NCI-H1417 treated with DMSO at 0.1 percent for 48 hours (cell line): ENCODE measurements at places on chromosomes 1 and 21.

- DNase-seq = no peak
Measured at GRCh38 chr1:163744301-163744887, 422.6 kb downstream of the NUF2 start.

DNA sequence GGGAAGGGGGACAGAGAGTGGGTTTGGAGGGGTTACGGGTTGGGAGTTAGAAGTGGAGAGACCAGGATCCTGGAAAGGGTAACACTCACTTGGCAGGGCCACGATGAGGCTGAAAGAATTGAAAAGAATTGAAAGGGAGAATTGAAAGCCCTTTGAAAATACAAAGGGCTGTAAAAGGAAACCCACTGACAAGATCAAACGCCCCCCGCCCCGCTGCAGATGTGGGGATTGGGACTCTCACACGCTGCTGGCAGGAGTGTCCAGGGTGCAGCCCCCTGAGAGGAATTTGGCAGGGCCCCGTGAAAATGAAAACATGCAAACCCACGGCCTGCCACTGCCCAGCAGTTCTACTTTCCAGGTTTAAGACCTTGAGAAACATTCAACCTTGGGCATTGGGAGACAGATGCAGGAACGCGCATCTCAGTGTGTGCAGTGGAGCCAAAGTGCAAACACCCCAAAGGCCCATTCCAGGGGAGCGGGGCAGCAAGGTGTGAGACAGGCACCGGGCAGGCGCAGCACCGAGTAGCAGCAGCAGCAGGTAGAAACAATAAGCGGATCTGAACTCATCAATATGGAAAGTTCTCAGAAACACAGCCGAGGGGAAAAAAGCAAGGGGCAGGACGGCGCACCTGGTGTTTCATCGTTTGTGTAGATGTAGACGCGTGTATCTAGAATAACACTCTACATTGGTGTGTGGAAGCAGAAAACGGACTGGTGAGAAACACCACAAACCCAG lies 8.3 kb upstream of the TNFRSF1B start:
- no peak for DNase-seq

DNA sequence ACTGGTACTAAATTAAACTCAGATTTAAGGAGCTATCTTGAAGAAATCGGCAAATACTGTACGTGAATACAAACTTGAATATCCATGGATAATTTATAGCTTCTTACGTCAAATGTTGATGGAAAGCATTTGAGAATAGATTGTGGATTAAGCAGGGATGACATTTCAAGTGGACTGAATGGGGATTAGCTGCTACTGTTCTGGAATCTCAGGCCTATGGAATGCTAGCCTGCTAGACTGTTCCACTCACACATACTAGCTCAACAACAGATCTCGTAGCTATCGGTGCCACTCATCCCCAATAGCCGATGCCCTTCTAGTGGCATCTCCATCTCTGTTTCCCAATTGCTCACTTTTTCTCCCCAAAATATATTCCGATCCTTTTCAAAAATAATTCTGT lies 62.0 kb upstream of the USP25 start:
- no peak for DNase-seq

DNA sequence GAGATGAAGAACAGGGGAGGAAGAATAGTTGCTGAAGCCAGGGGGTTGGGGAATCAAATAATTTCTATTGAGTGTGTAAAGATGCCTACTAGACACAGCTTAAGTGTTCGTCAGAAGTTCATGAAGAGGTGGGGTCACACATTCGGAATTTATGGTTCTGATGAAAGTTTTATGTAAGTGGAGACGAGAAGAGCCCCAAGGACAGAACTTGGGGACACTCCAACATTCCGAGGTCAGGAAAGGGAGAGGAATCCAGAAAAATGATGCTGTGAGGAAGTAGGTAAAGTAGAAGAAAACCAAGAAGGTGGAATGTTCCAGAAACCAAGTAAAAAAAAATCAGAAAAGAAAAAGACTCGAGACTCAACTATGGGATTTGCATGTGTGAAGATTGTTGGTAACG lies 272.5 kb downstream of the SIPA1L2 start:
- DNase-seq = no peak

GRCh38 chr1:106225403-106225802 lies 831.1 kb upstream of the PRMT6 start:
- no peak for DNase-seq

DNA sequence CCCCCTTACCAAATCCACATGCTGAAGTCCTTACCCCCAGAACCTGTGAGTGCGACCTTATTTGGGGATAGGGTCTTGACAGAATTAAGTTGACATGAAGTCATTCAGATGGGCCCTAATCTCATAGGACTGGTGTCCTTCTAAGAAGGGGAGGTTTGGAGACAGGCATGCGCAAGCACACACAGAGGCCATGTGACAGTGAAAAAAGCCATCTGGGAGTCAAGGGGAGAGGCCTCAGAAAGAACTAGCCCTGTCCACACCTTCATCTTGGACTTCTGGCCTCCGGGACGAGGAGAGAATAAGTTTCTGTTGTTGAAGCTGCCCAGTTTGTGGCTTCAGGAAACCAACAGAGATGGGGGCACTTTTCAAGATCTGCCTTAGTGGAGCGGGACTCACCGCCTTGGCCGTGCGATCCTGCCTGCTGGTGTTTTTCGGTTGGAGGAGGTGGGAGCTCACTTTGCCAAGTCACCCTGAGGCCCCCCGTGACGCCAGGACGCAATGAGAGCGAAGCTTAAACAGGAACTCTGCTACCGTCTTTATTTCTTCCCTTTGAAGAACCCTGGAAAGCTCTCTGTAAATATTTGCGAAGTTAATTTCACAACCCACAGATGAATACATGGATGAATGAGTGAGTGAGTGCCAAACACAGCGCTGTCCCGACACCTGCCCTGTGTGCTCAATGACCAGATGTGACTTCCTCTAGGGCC lies 42.5 kb upstream of the C1orf174 start:
- DNase-seq = peak; percentile 61

GRCh38 chr21:45875881-45876280 lies 105.7 kb upstream of the COL6A1 start:
- no peak for DNase-seq

- DNase-seq = no peak
Measured at GRCh38 chr1:43359696-43360095, 915 bp downstream of the CDC20 start.

DNA sequence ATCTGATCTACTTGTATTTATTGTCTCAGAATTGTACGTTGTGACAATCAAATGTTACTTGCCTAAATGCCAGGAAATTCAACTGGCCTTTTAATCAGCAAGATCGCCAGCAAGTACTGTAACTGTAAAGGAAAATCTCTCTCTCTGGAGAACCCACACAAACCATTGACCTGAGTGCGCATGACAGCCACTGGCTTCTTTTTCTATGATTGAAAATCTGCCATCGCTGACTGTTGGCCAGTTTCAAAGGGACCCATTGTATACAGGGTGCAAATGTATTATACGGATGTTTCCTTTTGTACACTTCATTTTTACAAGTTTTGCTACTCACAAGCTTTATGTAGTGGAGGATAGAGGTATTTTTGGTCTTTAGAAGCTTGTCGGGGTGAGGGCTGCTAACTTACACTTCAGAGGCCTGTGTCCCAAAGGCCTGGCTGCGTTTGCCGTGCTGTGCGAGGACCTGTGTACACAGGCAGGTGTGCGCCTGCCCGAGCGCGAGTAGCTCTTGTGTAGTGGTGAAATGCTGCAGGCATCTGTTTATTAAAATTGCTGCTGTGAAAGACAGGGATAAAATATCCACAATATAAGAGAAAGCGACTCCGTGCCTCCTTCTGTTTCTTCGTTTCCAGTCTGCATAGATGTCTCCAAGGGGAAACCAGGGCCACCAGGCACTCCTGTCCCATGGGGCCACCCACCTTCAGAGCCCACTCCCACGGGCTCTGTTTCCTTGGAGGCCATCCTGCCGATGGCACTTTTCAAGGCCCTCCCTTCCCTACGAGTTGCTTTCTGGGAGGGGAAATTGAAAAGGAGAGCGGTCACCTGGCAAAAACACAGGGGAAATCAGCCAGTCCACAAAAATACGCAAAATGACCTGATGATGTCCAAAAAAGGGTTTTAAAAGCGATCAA lies 25.3 kb upstream of the TRAPPC10 start:
- DNase-seq = no peak

DNA sequence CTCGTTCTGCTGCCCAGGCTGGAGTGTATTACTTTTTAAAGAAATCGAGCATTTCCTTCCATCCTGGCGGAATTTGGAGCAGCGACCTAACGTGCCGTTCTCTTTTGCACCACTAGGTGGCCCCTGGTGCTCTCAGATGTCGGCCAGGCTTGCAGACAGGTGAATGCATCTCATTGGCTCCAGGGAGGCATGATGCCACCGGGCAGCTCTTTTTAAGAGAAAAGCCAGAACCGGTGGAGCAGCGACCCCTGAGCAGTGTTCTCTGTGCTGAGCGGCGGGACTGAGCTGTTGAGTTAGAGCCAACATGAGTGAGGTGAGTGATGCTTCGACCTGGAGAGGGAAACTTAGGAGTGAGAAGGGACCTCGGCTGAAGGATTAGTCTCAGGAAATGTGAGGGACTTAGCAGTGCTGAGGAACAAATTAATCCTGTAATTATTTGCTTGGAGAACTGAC lies at the start of gene PCP4:
Gene PCP4, plus strand, starts transcription at position 241 of the 453 bp plus-strand sequence. Its CDS starts 64 bp downstream, at position 305.
- peak; percentile 66 for DNase-seq

- no peak for DNase-seq
Measured at GRCh38 chr1:153805042-153805745, 30.0 kb downstream of the SLC27A3 start.

DNA sequence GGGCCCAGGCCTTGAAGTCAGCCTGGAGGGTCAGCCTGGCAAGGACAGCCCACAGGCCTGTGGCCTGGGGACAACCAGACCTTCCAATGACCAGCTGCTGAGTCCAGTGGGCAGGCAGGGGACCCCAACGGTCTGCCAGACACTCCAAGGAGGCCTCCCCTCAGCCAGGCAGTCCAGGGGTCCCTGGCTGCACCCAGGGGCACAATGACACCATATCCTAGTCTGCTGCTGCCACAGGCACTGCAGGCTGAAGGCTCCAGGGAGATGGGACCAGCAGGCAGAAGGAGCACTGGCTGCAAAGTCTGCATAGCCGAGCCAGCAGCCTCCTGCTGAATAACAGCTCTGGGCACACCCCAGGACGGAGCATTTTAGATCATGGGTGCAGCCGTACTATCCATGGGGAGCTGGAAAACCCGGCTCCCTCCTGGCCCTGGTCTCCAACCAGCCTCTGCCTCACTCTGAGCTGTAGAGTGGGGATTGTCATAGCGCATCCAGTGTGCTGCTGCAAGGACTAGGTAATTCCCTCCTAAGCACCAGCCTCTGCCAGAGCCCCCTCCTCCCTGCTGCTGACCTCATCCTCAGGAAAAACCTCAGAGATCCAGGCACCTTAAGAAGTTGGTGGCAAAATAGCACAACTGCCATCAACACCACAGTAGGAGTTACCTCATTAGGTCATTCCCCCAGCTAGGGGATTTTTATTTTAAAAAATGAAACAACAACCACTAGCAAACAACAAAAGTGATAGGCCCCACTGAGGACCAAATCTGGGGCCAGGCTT lies 4.8 kb upstream of the LAPTM5 start:
- DNase-seq = no peak

GRCh38 chr1:21670059-21670881 lies 1.1 kb upstream of the RAP1GAP start:
- DNase-seq = no peak

GRCh38 chr1:107941531-107941930 lies 23.4 kb downstream of the VAV3 start:
- DNase-seq = no peak

- DNase-seq = no peak
Measured at GRCh38 chr1:219434285-219434922, 178.5 kb downstream of the ZC3H11B start.

DNA sequence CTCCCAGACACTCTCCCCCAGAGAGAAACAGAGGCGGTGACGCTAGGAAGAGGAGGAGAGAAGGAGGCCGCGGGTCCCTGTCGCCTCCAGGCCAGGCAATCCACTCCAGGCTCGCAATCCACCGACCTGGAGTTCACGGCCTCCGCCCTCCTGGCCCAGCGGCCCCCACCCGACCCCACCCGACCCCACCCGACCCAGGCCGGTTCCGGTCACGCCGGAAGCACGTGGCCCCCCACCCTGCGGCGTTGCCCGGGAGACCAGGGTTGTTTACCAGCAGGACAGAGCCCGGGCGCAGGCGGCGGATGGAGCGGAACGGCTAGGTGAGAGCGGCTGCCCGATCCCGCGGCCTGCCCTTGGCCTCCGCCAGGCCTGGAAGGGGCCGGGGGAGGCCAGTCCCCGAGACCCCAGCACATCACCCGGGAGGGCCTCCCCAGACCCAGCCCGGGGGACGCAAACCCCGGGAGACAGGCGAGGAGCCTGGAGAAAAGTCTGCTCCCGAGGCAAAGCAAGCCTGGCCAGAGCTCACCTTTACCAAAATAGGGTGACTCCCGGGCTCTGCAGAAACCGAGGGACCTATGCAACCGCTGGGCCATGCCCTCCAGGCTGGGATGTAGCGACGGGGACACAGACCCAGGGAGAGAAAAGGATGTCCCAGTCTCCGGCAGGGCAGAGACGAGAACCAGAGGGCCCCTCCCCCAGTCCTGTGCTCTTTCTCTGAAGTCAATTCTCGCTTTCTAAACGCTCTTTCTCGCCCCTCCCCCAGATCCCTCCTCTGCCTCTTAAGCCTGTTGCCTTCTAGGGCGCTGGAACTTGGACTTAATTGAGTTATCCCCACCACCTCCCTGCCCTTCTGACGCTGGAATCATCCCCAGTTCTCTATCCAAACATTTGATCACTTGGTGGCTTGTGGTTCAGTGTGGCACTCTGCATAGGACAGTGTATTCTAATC lies at the start of the genes PLA2G2C and UBXN10:
Gene PLA2G2C, minus strand, starts transcription at position 685 of the 949 bp plus-strand sequence. CDS start 9,155 bp downstream, outside the sequence.
Gene UBXN10, plus strand, starts transcription at position 263 of the 949 bp plus-strand sequence. CDS start 4,466 bp downstream, outside the sequence.
- DNase-seq = no peak

- no peak for DNase-seq
Measured at GRCh38 chr1:70358921-70359564, 4.5 kb upstream of the ANKRD13C start.

- no peak for DNase-seq
Measured at GRCh38 chr1:92623187-92623778, 136.6 kb upstream of the GFI1 start.

- no peak for DNase-seq
Measured at GRCh38 chr1:21233490-21233889, 56.8 kb downstream of the ECE1 start.

DNA sequence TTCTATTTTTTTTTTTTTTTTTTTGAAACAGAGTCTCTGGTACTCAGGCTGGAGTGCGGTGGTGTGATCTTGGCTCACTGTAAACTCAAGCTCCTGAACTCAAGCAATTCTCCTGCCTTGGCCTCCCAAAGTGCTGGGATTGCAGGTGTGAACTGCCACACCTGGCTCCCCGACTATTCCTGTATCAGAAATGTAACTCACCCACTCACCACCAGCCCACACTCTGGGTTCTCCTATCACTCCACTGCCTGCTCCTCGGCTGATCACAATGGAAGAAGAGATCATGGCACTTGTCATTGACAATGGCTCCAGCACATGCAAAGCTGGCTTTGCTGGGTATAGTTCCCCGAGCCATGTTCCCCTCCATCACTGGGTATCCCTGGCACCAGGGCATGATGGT lies 15.9 kb downstream of the RABIF start:
- DNase-seq = no peak

DNA sequence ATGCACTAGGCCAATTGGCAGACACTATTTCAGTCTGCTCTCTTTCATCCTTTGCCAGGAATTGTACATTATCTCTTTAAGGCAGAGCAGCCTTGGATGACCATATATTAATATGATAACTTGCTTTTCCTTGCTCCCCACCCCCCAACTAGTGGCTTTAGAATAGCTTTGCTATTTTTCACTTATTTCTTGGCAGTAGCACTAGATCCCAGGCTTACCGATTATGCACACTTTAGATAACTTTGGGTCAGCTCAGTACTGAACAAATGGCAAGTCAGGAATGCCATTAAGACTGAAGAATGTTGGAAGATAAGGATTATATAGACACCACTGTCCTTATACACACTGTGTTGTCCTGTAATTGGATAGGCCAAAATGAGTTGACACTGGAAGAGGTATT lies 146.4 kb downstream of the FGGY start:
- no peak for DNase-seq

GRCh38 chr1:97245026-97245425 lies 523.4 kb downstream of the PTBP2 start:
- DNase-seq = no peak
